ENCODE measurements at places on chromosomes 11 and 22. TPM values are rescaled to one million over a fixed set of nuclear protein-coding genes. Genes with fewer than 3 reads are reported as not detected.

GRCh38 chr11:123407130-123407995 is 22.7 kb upstream of the GRAMD1B start:
- peak; percentile 86 for DNase-seq
- H3K4me1 ChIP-seq, result peaks cover 26% of the 10 kb centered on the region
- no peaks in the 10 kb centered on the region for H3K27me3 ChIP-seq
- no peak overlapping the region for H3K27ac ChIP-seq
- no peak overlapping the region for H3K4me3 ChIP-seq

- no peaks in the 10 kb centered on the region for H3K27me3 ChIP-seq
- H3K4me1 ChIP-seq, result no peaks in the 10 kb centered on the region
- no peak overlapping the region for H3K27ac ChIP-seq
- H3K36me3 ChIP-seq, result no peaks in the 10 kb centered on the region
These were observed 56.6 kb downstream of the LINC01488 start for GRCh38 chr11:69537855-69538640.

GRCh38 chr11:73218106-73218829 is at the start of gene P2RY2:
Gene P2RY2, plus strand, starts transcription at chr11:73218281. Its CDS starts 15,879 bp downstream, at chr11:73234160.
- H3K27me3 ChIP-seq, result no peaks in the 10 kb centered on the region
- no peaks in the 10 kb centered on the region for H3K36me3 ChIP-seq
- peak within 1 kb of the TSS; percentile 56 for H3K27ac ChIP-seq
- peak; percentile 81 for DNase-seq

DNA sequence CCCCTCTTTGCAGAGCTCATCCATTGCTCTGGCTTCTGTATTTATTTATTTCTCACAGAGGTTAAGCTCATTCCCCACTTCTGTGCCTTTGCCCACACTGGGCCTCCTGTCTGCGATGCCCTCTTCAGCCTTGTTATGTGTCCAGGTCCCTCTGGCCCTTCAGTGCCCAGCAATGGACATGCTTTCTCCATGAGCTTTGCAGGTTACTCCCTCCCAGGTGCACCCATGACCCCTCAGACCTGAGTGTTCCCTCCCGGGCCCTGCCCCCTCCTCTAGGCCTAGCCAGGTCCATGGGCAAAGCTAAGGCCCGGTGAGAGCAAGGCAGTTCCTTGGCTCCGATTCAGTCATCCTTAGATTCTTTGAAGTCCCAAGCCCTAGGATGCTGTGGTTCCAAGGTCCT is 17.5 kb upstream of the ARHGEF17 start:
- H3K27me3 ChIP-seq, result no peaks in the 10 kb centered on the region
- peaks cover 28% of the 10 kb centered on the region for H3K4me1 ChIP-seq
- no peak overlapping the region for H3K27ac ChIP-seq
- no peaks in the 10 kb centered on the region for H3K36me3 ChIP-seq
- H3K4me3 ChIP-seq, result no peak overlapping the region

DNA sequence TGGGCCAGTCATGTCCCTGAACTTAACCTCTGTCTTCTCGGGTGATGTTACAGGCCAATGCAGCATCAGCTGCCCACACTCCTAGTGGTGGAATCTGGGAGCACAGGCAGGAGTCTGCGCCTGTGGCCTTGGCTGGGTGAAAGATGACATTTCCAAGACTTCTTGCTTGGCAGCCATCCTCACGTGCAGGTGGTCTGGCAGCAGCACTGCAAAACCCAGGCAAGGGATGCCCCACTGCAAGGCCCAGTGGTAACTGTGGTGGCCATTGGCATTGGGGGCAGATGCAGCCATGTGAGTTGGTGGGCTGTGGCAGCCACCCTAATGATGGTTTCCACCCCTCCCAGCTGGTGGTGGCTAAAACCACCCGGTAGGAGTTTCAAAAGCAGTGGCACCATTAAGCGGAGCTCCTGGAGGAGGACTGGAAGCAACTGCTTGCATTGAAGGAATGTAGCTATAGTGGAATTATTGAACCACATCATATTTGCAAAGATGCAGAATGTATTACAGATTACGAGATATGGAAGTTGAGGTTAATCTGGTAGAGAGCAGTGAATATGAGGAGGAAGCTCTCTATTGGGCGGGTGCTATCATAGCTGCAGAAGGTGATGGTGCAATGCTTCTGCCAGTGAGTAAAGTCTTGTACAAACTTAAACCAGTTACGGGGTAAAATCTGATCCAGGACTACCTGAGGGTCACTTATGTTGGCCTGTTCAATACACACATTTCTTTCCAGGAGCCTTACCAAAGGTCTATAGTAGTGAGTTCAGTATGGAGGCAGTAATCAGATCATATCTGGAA is 120.7 kb upstream of the TOP3B start:
- no peaks in the 10 kb centered on the region for H3K36me3 ChIP-seq
- no peak for DNase-seq

GRCh38 chr22:29937940-29938693 is 55.1 kb downstream of the MTMR3 start:
- no peaks in the 10 kb centered on the region for H3K27me3 ChIP-seq
- no peaks in the 10 kb centered on the region for H3K36me3 ChIP-seq
- DNase-seq, result no peak
- peaks cover 48% of the 10 kb centered on the region for H3K4me1 ChIP-seq
- H3K27ac ChIP-seq, result no peak overlapping the region

DNA sequence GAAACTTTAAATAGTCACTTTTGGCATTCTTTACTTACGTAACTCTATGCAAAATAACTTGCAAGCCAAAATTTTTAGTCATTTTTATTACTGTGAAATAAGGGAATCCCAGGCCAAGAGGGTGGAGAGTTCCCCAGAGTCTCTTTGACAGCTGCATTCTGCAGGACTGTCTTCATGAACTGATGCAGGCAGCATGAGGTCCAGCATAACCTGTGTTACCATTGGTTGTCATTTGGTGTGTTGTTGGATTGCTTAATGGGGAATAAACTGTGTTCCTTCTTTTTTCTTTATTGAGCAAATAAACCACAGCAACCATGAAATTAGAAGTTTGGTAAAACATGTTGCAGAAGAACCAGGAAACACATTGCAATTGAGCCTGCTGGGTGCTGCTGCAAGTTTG is 24.6 kb downstream of the MMP27 start:
- no peaks in the 10 kb centered on the region for H3K36me3 ChIP-seq
- no peaks in the 10 kb centered on the region for H3K27me3 ChIP-seq
- H3K27ac ChIP-seq, result no peak overlapping the region
- no peak overlapping the region for H3K4me3 ChIP-seq
- H3K4me1 ChIP-seq, result no peaks in the 10 kb centered on the region
- DNase-seq, result no peak

GRCh38 chr11:113838005-113838404 is 37.4 kb downstream of the USP28 start:
- H3K27ac ChIP-seq, result no peak overlapping the region
- H3K36me3 ChIP-seq, result peaks cover 14% of the 10 kb centered on the region
- H3K4me3 ChIP-seq, result no peak overlapping the region
- DNase-seq, result no peak

DNA sequence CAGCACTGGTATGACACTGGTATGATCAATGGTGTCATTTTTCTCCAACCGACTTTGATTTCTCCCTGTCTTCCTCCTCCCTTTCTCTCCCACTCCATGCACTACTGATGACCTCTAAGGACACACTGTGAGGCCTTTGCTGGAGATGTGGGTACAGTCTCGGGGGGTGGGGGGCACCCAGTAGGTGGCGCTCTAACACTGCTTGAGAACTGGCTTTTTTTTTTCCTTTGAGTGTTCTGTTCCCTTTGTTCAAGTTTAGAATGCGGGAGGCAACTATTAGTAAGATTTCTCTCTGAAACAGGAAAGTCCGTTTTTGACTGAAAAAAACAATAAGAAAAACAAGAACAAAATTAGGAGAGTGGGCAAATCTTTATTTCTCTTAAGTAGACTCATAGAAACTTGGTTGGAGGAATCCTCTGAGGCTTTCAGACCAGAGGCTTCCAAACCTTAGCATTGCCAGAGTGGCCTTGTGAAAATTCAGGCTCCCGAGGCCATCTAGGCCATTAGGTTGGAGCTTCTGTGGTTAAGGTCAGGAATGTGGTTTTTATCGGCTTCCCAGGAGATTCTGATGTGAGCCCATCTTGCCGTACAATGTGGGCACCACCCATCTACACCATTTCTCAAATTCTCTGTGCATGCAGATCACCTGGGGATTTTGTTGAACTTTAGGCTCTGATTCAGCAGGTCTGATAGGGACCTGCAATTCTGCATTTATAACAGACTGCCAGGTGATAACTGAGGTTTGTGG is 43.2 kb downstream of the PANX1 start:
- peaks cover 5% of the 10 kb centered on the region for H3K4me1 ChIP-seq
- peak; percentile 33 for DNase-seq
- no peak overlapping the region for H3K27ac ChIP-seq

- H3K36me3 ChIP-seq, result no peaks in the 10 kb centered on the region
- DNase-seq, result no peak
- H3K27ac ChIP-seq, result no peak overlapping the region
These were observed 4.2 kb downstream of the CHORDC1 start for GRCh38 chr11:90218606-90219005.

GRCh38 chr22:20804650-20805049 is 30.7 kb downstream of the SERPIND1 start:
- DNase-seq, result no peak
- H3K36me3 ChIP-seq, result peaks cover 87% of the 10 kb centered on the region
- H3K27ac ChIP-seq, result no peak overlapping the region
- no peaks in the 10 kb centered on the region for H3K27me3 ChIP-seq

DNA sequence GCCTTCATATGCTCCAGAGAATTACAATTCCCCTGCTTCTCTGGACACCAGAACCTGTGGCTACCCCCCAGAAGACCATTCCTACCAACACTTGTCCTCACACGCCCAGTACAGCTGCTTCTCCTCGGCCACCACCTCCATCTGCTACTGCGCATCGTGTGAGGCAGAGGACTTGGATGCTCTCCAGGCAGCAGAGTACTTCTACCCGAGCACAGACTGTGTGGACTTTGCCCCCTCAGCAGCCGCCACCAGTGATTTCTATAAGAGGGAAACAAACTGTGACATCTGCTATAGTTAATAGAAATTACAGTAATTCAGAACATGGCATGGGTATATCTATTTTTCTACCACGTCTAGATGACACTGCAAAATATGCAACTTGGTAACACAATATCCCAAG is 9.8 kb downstream of the POU2AF3 start:
- H3K27me3 ChIP-seq, result no peaks in the 10 kb centered on the region
- DNase-seq, result no peak
- no peaks in the 10 kb centered on the region for H3K36me3 ChIP-seq
- H3K27ac ChIP-seq, result no peak overlapping the region

DNA sequence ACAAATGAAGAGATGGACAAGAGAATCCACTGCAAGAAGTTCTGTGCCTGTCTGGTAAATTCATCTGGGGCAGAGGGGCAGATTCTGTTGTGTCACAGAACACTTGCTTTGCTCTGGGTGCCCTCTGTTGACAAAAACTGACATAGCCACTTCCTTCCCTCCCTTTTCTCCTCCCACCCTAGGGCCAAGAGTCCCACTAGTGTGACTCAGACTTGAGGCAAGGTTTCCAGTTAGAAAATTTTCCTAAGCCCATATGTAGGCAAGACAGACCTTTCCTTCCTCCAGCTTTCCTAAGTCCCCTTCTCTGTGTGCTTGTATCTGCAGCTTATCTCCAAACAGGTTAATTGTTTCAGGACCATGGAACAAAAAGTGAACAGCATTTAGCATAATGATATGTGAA is 106.8 kb downstream of the RBFOX2 start:
- peak; percentile 78 for DNase-seq
- H3K4me1 ChIP-seq, result peaks cover 19% of the 10 kb centered on the region
- no peak overlapping the region for H3K4me3 ChIP-seq
- H3K27me3 ChIP-seq, result no peaks in the 10 kb centered on the region
- no peaks in the 10 kb centered on the region for H3K36me3 ChIP-seq
- H3K27ac ChIP-seq, result peak overlapping the region; percentile 59

DNA sequence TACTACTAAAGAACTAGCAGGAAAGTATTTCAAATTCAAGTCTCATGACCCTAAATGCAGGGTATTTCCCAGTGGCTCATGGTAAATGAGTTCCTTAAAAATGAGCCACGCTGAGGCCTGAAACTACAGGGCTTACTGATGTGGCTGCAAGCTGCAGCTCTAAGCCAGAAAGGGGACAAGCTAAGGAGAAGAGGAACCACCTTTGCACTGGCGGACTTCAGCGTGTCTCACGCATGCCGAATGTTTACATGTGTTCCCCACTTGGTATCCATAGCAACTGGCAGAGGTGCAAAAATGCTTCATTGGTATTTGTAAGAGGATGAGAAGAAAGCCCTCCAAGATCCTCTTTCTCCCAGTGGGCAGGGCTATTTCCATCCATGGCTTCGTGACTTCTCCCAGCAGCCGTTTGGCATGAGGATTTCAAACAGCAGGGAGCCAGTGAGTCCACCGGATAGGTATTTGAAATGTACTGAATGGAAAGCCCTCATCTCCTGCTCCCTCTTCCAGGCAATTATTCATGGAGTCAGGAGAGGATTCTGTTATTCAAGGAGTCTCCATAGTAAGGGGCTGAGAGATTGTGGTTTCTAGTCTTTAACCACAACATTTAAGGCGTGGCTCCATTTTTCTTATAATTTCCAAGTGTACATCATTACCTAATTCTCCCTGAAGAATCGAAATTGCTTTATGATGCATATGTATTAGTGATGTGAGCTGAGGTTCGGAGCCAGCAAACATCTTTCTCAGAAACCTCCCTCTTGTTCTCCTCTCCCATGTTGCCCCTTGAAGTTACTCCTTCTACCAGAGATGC is 55.3 kb upstream of the CD44 start:
- DNase-seq, result peak; percentile 47
- H3K4me1 ChIP-seq, result peaks cover 9% of the 10 kb centered on the region
- no peaks in the 10 kb centered on the region for H3K36me3 ChIP-seq
- no peak overlapping the region for H3K4me3 ChIP-seq
- H3K27me3 ChIP-seq, result no peaks in the 10 kb centered on the region

DNA sequence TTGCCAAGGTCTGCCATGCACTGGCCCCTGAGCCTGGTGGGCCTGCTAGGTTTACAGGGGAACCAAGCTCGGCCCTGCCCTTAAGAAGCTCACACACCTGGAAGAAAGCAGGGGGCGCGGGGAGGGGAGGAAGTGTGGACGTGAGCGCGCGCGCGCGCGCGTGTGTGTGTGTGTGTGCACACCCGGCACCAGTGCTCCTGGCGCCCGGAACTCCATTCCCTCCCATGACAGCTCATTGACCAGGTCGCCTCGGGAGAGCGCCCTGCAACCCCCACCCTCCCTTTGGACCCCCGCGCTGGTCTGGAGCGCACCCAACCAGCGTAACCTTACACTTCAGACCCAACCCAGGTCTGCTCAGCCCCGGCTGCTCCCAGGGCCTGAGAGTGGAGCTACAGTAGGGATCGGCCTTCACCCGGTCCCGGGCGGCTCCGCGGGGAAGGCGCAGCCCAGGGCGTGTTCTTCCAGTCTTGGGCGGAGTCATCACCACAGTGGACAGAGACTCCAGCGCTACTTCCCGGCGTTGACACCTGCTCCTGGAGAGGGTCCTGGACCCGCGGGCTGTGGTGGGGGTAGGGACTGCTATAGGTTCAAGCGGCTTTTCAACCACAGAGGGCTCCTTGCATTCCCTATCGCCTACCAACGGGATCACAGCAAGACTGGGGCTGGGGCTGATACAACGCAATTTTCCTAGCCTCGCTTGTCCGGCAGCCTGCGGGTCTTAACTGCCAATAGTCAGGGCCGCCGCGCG is 1.5 kb downstream of the GALNT18 start:
- H3K4me3 ChIP-seq, result peak overlapping the region; percentile 32
- no peak overlapping the region for H3K27ac ChIP-seq
- peaks cover 12% of the 10 kb centered on the region for H3K27me3 ChIP-seq

GRCh38 chr11:106468086-106468485 is 390.6 kb downstream of the AASDHPPT start:
- DNase-seq, result no peak
- H3K4me1 ChIP-seq, result peaks cover 25% of the 10 kb centered on the region
- H3K27me3 ChIP-seq, result no peaks in the 10 kb centered on the region
- no peak overlapping the region for H3K4me3 ChIP-seq

Gene BIK
- total RNA-seq, result 2.1 TPM

Gene ARHGAP20
- 8.2 TPM for total RNA-seq

Gene SPON1
- 49.3 TPM for total RNA-seq

Gene APLNR
- 4.8 TPM for total RNA-seq

Gene GPR83
- total RNA-seq, result 0.17 TPM

Gene CAVIN3
- 29.5 TPM for total RNA-seq

Gene GGTLC2
- not detected for total RNA-seq
